ENCODE measurements at places on chromosomes 12 and 14. TPM values are rescaled to one million over a fixed set of nuclear protein-coding genes. Genes with fewer than 3 reads are reported as not detected.

TAS2R19 gene
- polyA plus RNA-seq: 1.2 TPM

LRIG3 gene
- polyA plus RNA-seq: 104 TPM

ACVRL1 gene
- polyA plus RNA-seq: 33.9 TPM

HOXC11 gene
- 3.5 TPM for polyA plus RNA-seq

- DNase-seq: no peak
These were observed 101.1 kb upstream of the BCL2L14 start for GRCh38 chr12:11969437-11970154.

- DNase-seq: no peak
These were observed 147.5 kb downstream of the SLC2A13 start for GRCh38 chr12:39958377-39958776.

- no peak for DNase-seq
These were observed 1016.2 kb downstream of the SLC6A15 start for GRCh38 chr12:83896416-83896815.

DNA sequence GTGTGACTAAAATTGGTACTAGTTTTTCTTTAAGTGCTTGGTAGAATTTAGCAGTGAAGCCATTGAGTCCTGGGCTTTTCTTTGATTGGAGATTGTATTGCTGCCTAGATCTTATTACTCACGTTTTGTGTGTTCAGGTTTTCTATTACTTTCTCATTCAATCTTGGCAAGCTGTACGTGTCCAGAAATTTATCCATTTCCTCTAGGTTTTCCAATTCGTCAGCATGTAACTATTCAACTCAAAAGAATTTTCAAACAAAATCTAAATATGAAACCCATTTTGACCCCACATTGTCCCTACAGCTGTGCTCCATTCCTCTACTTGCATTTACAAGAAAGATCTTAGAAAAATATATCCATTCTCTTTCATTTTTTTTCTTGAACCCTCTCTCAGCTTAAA is 1613.4 kb upstream of the SEL1L start:
- DNase-seq: no peak

DNA sequence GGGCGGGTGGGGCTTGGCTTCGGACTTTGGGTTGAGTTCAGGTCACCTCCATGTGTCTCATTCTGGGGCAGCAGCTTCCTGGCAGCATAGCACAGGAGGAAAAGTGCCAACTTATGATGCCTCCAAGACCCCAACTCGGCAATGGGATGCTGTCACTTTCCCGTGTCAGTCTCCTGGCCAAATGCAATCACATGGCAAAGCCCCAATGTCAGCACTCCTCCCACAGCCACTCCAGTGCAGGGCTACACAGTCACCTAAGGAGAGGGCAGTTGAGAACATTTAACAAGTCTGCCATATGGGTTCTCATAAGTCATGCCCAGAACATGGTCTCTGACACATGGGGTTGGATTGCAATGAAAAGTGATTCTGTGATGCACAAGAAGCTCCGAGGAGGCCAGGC is 26.7 kb downstream of the ELK3 start:
- no peak for DNase-seq

GRCh38 chr14:101113108-101113612 is 209.6 kb upstream of the RTL1 start:
- no peak for DNase-seq

DNA sequence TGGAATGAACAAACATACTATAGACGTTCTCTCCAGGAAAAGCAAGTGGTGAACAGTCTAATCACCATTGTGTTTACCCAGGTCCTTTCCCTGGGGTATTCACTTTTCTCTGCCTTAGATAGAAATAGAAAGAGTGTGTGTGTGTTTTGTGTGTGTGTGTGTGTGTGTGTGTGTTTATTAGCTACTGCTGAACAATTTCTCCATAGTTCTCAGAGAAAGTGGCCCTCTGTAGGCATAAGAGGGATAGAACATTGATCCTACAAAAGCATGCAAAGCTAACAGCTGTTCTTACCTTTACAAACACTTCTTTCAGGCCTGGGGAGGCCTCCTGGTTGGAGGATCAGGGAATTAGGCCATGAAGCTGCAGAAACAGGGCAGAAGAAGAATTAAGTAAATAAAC is 665.7 kb upstream of the TBX3 start:
- no peak for DNase-seq

GRCh38 chr14:23492618-23493272 is 23.2 kb downstream of the NGDN start:
- DNase-seq: no peak

GRCh38 chr12:87120440-87120839 is 864.2 kb upstream of the MGAT4C start:
- DNase-seq: no peak

DNA sequence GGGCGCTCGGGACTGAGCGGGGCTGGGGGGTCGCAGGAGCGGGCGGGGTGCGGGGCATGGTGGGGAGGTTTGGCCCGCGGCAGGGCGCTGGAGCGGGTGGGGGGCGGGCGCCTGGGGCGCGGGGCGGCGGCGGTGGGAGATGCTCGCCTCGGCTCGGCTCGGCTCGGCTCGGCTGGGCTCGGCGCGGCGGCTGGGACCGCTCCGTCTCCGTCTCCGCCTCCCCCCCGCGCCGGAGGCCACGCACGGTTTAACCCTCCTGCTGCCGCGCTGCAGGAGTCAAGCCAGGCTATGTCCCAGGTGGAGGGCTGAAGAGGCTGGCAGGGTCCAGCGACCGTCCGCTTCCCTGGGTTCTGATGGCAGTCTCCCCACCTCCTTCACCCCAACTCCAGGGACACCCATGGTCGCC is at the start of gene PIANP:
Gene PIANP, minus strand, starts transcription at position 170 of the 406 bp plus-strand sequence. CDS start 2,754 bp downstream, outside the sequence.
- DNase-seq: no peak

DNA sequence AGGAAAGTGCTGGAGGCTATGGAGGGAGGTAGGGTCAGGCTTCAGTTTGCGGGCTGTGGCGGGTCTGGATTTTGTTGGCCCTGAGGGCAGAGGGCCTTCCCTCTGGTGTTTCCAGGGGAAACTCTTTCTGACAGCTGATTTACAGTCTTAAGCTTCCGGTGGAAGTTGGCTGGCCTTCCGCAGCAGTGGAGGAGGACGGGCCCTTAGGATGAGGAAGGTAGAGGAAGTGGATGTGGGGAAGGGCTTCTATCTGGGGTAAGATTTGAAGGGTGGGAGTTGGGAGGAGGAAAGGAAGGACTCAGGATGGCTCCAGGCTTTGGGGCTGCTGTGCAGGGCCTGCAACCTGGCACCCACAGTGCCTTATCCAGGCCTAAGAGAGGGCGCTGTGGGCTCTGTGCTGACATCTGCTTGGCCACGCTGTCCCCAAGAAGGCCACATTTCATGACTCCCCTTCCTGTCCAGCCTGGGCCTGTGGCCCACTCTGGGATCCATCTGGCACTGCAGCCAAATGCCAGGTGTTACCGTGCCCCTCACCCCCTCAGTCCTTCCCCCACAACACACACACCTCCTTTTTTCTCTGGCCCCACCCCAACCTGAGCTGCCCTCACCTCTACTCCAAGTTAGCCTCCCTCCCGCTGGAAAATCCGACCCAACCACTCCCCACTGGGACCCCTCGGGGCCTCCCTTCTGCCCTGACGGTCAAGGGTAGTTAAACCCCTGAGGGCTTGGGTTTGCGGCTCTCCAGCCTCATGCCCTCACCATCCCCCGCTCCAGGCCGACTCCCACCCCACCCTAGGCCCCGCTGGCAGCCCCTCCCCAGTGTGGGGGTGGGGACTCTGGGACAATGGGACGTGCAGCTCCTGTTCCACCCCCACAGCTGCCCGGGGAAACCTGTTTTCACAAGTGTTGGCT is 7.7 kb upstream of the PPP1R13B start:
- peak; percentile 76 for DNase-seq
